ENCODE measurements at places on chromosomes 6 and 20.

GRCh38 chr6:134723081-134723871, 226.6 kb downstream of the ALDH8A1 start:
- DNase-seq = no peak

DNA sequence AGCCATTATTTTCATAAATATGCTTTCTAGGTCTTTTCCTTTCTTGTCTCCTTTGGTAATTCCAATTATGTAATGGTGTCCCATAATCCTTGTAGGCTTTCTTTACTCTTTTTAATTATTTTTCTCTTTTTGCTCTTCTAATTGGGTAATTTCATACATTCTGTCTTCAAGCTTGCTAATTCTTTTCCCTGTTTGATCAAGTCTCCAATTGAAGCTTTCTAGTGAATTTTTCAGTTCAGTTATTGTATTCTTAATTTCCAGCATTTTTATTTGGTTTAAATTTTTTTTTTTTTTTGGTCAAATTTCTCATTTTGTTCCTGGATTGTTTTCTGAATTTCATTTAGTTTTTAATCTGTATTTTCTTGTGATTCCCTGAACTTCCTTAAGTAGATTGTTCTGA, 74.9 kb upstream of the UST start:
- no peak for DNase-seq

DNA sequence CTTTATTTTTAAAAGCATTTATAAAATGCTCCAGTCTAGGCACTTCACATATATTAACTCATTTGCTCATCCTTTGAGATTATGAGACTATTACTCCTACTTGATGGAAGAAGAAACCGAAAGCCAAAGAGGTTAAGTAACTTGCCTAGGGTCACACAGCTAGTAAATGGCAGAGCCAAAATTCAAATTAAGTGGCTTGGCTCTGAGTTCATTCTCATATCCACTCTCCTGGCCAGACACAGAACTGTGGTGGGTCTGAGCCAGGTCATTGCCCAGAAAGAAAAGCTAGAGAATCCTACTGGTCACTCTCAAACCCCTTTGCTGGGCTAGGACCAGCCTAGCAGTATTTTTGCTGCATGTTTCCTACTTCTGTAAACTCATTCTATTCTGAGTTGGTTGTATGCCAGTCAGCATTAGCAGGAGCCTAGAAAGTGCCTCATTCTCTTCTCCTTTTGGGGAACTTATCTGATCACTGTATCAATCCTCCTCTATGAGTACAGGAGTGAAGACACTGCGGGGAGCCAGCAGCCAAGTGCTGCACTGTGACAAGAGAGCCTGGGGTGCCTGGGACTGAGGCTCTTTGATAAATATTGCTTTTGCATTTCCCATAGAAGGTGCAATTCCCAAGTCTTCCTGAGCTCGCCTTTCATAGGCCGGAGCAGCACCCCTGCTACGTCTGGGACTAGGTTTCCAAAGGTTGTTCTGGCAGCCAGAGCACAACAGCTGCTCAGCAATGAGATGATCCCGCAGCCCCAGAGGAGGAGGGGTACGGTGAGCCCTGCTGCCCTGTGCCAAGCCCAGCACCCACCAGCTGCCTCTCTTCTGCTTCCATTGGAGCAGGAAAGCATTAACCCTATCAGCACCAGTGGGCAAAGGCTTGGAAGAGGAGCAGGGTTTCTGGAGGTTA, 728.3 kb downstream of the MAFB start:
- DNase-seq = no peak

DNA sequence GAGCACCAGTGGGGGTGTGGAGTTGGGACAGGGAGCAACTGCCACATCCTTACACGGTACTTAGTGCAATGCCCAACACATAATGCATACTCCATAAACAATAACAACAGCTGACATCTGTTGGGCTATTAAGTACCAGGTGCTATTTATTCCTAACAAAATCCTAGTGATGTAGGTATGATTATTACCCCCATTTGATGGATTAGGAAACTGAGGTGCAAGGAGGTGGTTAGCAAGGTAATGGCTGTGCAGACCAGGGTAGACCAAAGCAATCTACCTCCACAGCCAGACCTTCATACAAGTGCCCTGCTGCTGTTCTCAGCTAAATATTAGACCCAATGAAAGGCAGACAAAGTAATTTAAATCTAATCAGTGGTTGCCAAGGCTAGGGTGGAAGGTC, 36.8 kb downstream of the SLC13A3 start:
- no peak for DNase-seq

DNA sequence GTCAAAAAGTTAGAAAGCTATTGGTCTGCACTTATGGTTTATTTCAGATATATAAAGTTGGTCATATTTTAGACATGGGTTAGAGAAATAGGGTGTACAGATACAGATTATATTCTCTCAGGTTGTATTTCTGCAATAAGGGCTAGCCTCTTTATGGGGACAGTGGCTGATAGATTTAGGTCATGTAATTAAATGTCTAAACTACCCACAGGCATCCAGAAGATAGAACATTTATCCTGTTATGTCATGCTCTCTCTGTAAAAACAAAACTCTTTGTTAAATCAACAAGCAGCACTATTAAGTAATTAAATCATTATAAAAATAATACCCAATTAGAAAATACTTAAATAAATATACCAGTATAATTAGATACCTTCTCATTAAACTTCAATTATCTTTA, 612.6 kb upstream of the CITED2 start:
- DNase-seq = no peak

GRCh38 chr6:14713966-14714631, 531.8 kb upstream of the JARID2 start:
- no peak for DNase-seq

- DNase-seq = no peak
These were observed 171.2 kb upstream of the SUPT3H start for GRCh38 chr6:45548657-45549515.

Data from activated CD4-positive, alpha-beta T cell treated with anti-CD3 and anti-CD28 coated beads for 4 hours (primary cell).